HFFc6 (cell line): ENCODE measurements at places on chromosomes 12 and 14. TPM values are rescaled to one million over a fixed set of nuclear protein-coding genes. Genes with fewer than 3 reads are reported as not detected.

DNA sequence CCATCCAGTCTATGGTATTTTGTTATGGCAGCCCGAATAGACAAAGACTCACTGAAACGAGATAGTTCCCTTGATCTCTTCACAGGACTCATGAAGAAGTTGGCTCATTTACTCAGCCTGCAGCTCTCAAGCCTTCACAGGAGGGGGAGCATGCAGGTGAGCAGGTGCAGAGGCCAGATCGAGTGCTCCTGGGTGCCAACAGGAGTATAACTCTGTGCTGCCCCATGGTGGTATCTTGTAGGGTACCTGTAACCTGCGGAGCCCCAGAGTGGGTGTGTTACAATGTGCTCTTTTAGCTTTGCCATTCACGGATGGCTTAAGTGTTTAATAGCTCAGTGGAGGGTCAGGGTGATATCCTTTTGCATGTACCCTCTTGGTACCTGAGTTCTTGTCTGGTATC is 159.5 kb downstream of the METTL25 start:
- no peaks in the 10 kb centered on the region for H3K36me3 ChIP-seq
- H3K4me3 ChIP-seq, result no peak overlapping the region
- no peaks in the 10 kb centered on the region for H3K4me1 ChIP-seq
- no peak overlapping the region for H3K27ac ChIP-seq
- DNase-seq, result no peak

- no peak overlapping the region for H3K4me3 ChIP-seq
- H3K36me3 ChIP-seq, result peaks cover 10% of the 10 kb centered on the region; the same call in 1 of the 2 replicates
- H3K27ac ChIP-seq, result no peak overlapping the region
- no peak for DNase-seq
- H3K4me1 ChIP-seq, result no peaks in the 10 kb centered on the region
Observed at GRCh38 chr14:96906434-96906833, 109.3 kb downstream of the VRK1 start.

- no peak overlapping the region for H3K27ac ChIP-seq
- no peak for DNase-seq
- no peaks in the 10 kb centered on the region for H3K27me3 ChIP-seq
- H3K4me3 ChIP-seq, result no peak overlapping the region
- peaks cover 8% of the 10 kb centered on the region; the same call in 1 of the 2 replicates for H3K36me3 ChIP-seq
Observed at GRCh38 chr12:21865846-21866245, 75.4 kb downstream of the ABCC9 start.

DNA sequence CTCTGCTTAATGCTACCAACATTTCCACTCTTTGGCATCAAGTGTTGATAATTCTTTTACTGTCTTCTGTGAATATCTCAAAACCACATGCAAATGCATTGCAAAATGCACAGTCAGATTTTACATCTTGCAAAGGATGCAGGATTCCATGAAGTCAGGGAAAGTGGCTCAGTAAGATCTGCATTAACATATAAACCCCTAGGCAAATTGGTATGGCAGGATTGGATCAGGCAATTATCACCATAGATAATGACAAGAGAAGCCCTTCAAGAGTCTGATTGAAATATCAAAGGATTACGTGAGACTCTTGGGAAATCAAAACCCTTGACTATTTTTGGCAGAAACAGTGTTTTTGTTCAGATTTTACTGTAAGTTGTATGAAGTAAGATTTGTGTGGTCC is 71.0 kb downstream of the TMTC2 start:
- no peak for DNase-seq
- H3K36me3 ChIP-seq, result no peaks in the 10 kb centered on the region; the same call in 1 of the 2 replicates

DNA sequence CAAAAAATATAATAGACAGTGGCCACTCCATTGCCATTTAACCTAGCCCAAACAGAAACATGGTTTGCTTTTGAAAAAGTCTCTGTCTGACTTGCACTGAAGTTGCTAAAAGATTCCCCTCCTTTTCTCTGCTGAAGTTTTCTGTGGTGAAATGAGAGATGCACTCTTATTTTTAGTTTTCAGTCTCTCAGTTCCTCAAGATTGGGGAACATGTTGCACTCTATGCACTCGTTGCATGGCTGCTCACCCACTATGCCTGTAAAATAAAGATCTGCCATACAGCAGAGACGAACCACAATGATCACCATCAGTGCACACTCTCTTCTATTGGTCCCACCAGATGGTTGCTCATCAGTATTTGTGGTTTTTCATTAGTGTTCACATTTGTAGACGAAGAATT is 13.1 kb upstream of the DAAM1 start:
- H3K36me3 ChIP-seq, result no peaks in the 10 kb centered on the region
- H3K27me3 ChIP-seq, result peaks cover 2% of the 10 kb centered on the region; the same call in 1 of the 2 replicates
- no peak overlapping the region for H3K27ac ChIP-seq
- DNase-seq, result no peak
- no peak overlapping the region for H3K4me3 ChIP-seq

CCDC60 gene
- not detected in 3 replicates for total RNA-seq

DNA sequence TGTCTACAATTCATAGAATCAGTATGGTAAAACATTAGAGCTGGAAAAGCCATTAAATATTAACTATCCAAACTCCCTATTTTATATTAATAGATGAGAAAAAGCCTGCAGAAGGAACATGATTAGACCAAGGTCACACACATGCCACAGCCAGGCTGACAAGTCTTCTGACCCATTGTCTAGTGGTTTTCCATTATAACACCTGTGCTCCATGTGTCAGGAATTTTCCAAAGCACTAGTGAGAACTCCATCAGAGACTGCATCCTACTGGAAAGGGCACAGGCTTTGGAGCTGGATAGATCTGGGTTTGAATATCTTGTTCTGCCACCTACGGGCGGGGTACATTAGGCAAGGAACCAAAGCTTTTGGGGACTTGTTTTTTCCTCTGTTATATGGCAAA is 325.5 kb downstream of the RAD51B start:
- H3K4me1 ChIP-seq, result peaks cover 91% of the 10 kb centered on the region
- H3K4me3 ChIP-seq, result no peak overlapping the region; the same call in 1 of the 2 replicates
- no peak for DNase-seq
- no peak overlapping the region; the same call in 1 of the 2 replicates for H3K27ac ChIP-seq
- H3K36me3 ChIP-seq, result peaks cover 21% of the 10 kb centered on the region

- H3K36me3 ChIP-seq, result no peaks in the 10 kb centered on the region
- DNase-seq, result no peak
- no peak overlapping the region; the same call in 1 of the 2 replicates for H3K27ac ChIP-seq
- H3K4me3 ChIP-seq, result no peak overlapping the region
- peaks cover 17% of the 10 kb centered on the region for H3K4me1 ChIP-seq
Observed at GRCh38 chr14:30928462-30928861, 54.1 kb downstream of the COCH start.

GRCh38 chr14:72679141-72679535 is 214.8 kb downstream of the DPF3 start:
- no peak overlapping the region for H3K4me3 ChIP-seq
- peaks cover 56% of the 10 kb centered on the region for H3K4me1 ChIP-seq
- H3K27me3 ChIP-seq, result peaks cover 2% of the 10 kb centered on the region; the same call in 1 of the 2 replicates
- H3K36me3 ChIP-seq, result peaks cover 35% of the 10 kb centered on the region
- DNase-seq, result no peak

AMHR2 gene
- total RNA-seq, result not detected in 3 replicates

TBK1 gene
- 20.2 and 20.9 TPM in 2 replicates for total RNA-seq

VRTN gene
- not detected in 2 replicates for total RNA-seq

DNA sequence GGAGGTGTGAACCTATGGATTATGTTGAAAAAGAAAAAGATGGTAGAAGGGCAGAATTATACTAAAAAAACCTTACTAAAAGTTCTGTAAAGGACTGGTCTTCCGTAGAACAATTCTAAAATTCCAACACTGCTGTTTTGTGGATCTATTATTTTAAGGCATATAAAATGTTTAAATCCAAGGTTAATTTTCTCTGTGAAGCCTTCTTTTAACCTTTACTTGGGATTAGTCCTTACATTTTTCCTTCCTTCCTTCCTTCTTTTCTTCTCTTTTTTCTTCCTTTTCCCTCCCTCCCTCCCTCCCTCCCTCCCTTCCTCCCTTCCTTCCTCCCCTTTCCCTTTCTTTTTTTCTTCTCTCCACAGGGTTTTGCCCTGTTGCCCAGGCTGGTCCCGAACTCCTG is 4.9 kb upstream of the GTSF1 start:
- no peaks in the 10 kb centered on the region; the same call in 1 of the 2 replicates for H3K27me3 ChIP-seq
- no peak overlapping the region for H3K4me3 ChIP-seq
- no peaks in the 10 kb centered on the region for H3K36me3 ChIP-seq
- DNase-seq, result no peak

DNA sequence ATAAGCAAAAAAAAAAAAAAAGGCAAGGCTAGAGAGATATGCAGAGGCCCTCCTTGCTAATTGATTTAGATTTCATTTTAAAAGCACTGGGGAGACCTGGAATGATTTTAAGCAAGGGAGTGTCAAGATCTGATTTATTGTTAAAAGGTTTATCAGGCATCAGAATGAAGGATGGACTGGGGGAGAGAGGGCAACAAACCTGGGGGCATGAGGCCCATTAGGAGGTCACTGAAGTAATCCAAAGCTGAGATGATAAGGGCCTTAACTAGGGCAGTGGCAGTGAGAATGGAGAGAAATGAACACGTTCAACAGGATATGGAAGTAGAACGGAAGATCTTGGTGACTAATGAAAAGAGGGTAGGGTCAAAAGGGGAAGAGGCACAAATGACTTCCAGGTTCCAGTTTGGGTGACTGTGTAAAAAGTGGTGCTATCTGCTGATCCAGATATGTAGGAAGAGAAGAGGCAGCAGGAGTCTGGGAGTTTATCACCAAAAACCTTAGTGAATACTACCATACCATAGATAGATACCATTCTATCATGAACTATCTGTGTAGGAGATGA is 24.0 kb downstream of the KITLG start:
- H3K27ac ChIP-seq, result peak overlapping the region; percentile 56
- H3K36me3 ChIP-seq, result peaks cover 29% of the 10 kb centered on the region
- H3K4me1 ChIP-seq, result peaks cover 80% of the 10 kb centered on the region
- H3K27me3 ChIP-seq, result no peaks in the 10 kb centered on the region
- no peak for DNase-seq
- 0 out of 2 replicates have a peak overlapping the region, but pooled peaks have one; percentile 4 for H3K4me3 ChIP-seq

GPRC5A gene
- 214 to 309 TPM (median 221 TPM) in 3 replicates for total RNA-seq

KRT80 gene
- total RNA-seq, result 2.6 to 3.8 TPM (median 3.6 TPM) in 3 replicates

GRCh38 chr14:95601650-95602049 is 66.8 kb downstream of the GLRX5 start:
- H3K36me3 ChIP-seq, result no peaks in the 10 kb centered on the region
- H3K4me1 ChIP-seq, result no peaks in the 10 kb centered on the region
- no peak for DNase-seq

- no peak for DNase-seq
- peak overlapping the region; percentile 99 for H3K27ac ChIP-seq
- H3K4me3 ChIP-seq, result peak overlapping the region; percentile 80
Observed at GRCh38 chr12:27575762-27576118, 51.7 kb downstream of the PPFIBP1 start.

CCDC38 gene
- total RNA-seq, result not detected in 2 replicates

NRXN3 gene
- total RNA-seq, result 0.07 to 0.39 TPM (median 0.24 TPM) in 3 replicates

- no peaks in the 10 kb centered on the region for H3K27me3 ChIP-seq
- no peak overlapping the region for H3K27ac ChIP-seq
- no peak for DNase-seq
- no peaks in the 10 kb centered on the region for H3K36me3 ChIP-seq
- H3K4me1 ChIP-seq, result no peaks in the 10 kb centered on the region
Observed at GRCh38 chr14:94239406-94239805, 53.7 kb downstream of the SERPINA10 start.

- no peaks in the 10 kb centered on the region for H3K27me3 ChIP-seq
- no peaks in the 10 kb centered on the region for H3K36me3 ChIP-seq
- no peak overlapping the region for H3K27ac ChIP-seq
- H3K4me1 ChIP-seq, result no peaks in the 10 kb centered on the region
Observed at GRCh38 chr12:40827683-40828592, 135.7 kb downstream of the CNTN1 start.

DNA sequence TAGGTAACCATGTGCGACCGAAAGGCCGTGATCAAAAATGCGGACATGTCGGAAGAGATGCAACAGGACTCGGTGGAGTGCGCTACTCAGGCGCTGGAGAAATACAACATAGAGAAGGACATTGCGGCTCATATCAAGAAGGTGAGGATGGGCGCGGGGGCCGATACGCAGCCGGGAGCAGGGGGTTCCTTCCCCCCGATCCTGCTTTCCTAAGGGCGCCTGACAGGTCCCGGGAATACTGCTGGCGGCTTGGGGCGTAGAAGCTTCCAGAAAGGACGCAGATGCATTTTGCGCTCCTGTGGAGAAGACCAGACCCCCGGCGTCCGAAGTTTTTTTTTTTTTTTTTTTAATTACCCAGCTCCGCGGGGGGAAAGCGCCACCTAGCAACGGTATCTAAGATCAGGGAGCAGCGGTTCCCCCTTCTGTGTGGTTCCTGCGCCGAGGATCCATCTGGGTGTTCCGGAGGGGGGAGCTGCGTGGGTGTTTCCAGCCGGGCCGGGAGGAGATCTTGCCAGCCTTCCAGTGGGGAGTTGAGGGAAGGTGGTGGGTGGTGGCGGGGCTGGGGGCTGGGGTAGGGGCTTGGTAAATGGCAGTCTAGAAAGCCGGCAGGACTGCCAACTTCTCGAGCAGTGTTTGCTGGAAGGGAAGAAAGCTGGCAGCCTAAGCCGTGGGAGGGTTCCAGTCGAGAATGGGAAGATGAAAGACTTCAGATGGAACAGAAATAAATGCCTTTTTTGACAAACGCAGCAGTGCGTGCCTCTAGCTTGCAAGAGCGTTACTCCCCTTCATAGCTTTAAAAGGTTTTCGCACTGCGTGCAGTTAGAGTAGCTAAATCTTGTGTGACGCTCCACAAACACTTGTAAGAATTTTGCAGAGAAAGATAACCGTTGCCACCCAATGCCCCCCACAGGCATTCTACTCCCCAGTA is 764 bp downstream of the DYNLL1 start:
- peaks cover 37% of the 10 kb centered on the region for H3K4me1 ChIP-seq
- peak overlapping the region; percentile 75 for H3K27ac ChIP-seq
- peak; percentile 27 for DNase-seq
- peaks cover 32% of the 10 kb centered on the region for H3K36me3 ChIP-seq
- peak overlapping the region; percentile 89 for H3K4me3 ChIP-seq

- H3K27ac ChIP-seq, result no peak overlapping the region
- peaks cover 30% of the 10 kb centered on the region for H3K36me3 ChIP-seq
- H3K27me3 ChIP-seq, result no peaks in the 10 kb centered on the region
- no peak overlapping the region for H3K4me3 ChIP-seq
- no peaks in the 10 kb centered on the region for H3K4me1 ChIP-seq
Observed at GRCh38 chr12:12635651-12636050, 24.0 kb downstream of the CREBL2 start.

- no peaks in the 10 kb centered on the region for H3K27me3 ChIP-seq
- DNase-seq, result no peak
- H3K27ac ChIP-seq, result no peak overlapping the region
- no peak overlapping the region for H3K4me3 ChIP-seq
Observed at GRCh38 chr12:81294325-81295190, 216.7 kb downstream of the ACSS3 start.

GRCh38 chr14:98958632-98959031 is 313.4 kb downstream of the BCL11B start:
- H3K4me3 ChIP-seq, result no peak overlapping the region
- H3K36me3 ChIP-seq, result no peaks in the 10 kb centered on the region
- peaks cover 6% of the 10 kb centered on the region; the same call in 1 of the 2 replicates for H3K27me3 ChIP-seq
- H3K27ac ChIP-seq, result no peak overlapping the region
- H3K4me1 ChIP-seq, result no peaks in the 10 kb centered on the region

DNA sequence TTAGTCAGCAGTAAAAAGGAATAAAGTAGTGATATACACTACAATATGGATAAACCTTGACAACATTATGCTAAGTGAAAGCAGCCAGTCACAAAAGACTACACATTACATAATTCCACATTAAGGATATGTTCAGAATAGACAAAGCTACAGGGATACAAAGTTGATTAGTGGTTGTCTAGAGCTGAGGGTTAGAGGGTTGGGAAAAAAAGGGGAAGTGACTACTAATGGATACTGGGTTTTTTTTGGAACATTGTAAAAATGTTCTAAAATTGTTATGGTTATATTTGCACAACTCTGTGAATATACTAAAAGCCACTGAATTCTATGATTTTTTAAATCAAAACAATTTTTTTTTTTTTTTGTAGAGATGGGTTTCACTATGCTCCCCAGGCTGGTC is 4.8 kb upstream of the NGDN start:
- no peaks in the 10 kb centered on the region for H3K36me3 ChIP-seq
- DNase-seq, result no peak
- H3K27me3 ChIP-seq, result no peaks in the 10 kb centered on the region
